Breast epithelium (tissue), 4 donors: ENCODE measurements at places on chromosomes 11 and 22.

- H3K36me3 ChIP-seq = no peaks in the 10 kb centered on the region
- no peaks in the 10 kb centered on the region for H3K27me3 ChIP-seq
- peaks cover 9% of the 10 kb centered on the region for H3K4me1 ChIP-seq
- no peak for DNase-seq
- H3K4me3 ChIP-seq = no peak overlapping the region
These were observed 141.7 kb downstream of the FAM76B start for GRCh38 chr11:95647871-95648270.

DNA sequence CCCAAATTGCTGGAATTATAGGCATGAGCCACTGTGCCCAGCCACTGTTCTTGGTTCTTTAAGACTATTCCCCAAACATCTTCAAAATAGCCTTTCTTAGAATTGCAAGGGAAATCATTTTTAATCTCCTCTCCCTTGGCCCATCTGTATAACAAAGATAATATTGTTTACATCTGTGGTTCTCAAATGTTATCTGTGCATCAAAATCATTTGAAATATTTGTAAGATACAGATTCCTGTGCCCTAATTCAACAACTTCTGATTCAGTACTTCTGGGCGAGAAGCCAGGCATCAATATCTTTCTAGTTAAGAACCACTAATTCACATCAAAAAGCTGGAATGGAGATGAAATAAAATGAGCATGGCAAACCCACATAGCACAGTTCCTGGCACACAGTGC, 83.0 kb downstream of the TMPRSS5 start:
- no peak for DNase-seq
- H3K27ac ChIP-seq = no peak overlapping the region

DNA sequence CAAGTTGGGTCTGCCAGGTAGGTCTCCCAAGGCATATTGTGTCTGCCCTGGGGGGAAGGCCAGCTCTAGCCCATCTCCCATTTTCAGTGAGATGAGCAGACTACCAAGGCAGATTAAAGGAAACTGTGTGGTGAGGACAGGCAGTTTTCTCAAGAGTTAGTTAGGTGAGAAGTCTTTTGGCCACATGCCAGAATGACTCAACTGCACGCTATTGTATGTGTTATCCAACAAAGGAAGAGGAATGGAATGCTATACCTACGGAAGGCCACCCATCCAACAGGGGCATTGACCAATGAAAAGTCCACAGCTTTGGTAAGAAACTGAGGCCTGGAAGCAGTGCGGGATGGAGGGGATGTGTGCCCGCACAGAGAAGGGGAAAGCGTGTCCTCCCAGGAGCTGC, 941.7 kb downstream of the NTM start:
- no peak overlapping the region for H3K4me3 ChIP-seq
- no peak overlapping the region for H3K27ac ChIP-seq
- no peak for DNase-seq
- no peaks in the 10 kb centered on the region for H3K27me3 ChIP-seq

GRCh38 chr22:39593066-39593930, 22.7 kb downstream of the CACNA1I start:
- no peaks in the 10 kb centered on the region for H3K27me3 ChIP-seq
- H3K36me3 ChIP-seq = no peaks in the 10 kb centered on the region
- H3K4me3 ChIP-seq = no peak overlapping the region
- H3K4me1 ChIP-seq = peaks cover 3% of the 10 kb centered on the region
- H3K27ac ChIP-seq = no peak overlapping the region

DNA sequence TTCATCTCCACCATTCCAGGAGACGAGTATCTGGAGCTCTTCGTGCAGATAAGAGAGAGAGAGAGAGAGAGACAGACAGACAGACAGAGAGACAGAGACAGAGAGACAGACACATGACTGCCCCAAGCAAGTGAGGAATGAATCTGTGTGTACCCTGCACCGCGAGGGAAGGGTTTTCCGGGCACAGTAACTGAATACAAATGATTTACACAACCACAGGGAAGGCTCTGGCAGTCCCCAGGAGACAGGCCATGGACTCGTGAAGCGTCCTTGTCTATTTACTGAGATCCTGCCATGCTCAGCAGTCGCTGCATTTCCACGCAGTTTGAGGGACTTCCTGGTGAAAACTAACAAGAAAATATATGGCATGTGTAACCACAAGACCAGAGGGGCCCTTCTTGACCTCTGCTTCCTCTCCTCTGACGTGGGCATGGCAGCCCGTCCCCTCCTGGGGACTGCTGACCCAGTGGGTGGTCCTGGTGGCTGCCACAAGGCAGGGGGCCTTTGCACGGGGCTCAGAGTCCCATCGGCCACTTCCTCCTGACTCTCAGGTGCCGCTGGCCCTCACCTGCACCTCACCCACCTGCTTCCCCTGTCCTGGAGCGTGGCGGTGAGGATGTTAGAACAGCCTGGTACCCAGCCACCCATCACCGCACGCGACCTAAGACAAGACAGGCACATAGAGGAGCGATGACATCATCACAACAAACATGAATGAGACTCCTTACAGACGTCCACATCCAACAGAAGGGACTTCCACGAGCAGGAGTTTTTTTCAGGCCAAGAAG, 75.9 kb downstream of the PHF21B start:
- H3K4me3 ChIP-seq = no peak overlapping the region
- H3K4me1 ChIP-seq = no peaks in the 10 kb centered on the region
- H3K27me3 ChIP-seq = no peaks in the 10 kb centered on the region
- no peak for DNase-seq
- H3K36me3 ChIP-seq = no peaks in the 10 kb centered on the region

- peak overlapping the region; percentile 74 for H3K27ac ChIP-seq
- no peaks in the 10 kb centered on the region for H3K27me3 ChIP-seq
- DNase-seq = peak; percentile 65
These were observed 17.7 kb upstream of the THRSP start for GRCh38 chr11:78045851-78046485.

GRCh38 chr11:1869427-1870325, 16.8 kb downstream of the LSP1 start:
- H3K27me3 ChIP-seq = no peaks in the 10 kb centered on the region
- H3K36me3 ChIP-seq = no peaks in the 10 kb centered on the region
- H3K4me3 ChIP-seq = peak overlapping the region; percentile 40
- DNase-seq = no peak
- H3K27ac ChIP-seq = peak overlapping the region; percentile 97

- H3K4me1 ChIP-seq = no peaks in the 10 kb centered on the region
- no peak for DNase-seq
- no peaks in the 10 kb centered on the region for H3K27me3 ChIP-seq
- H3K36me3 ChIP-seq = no peaks in the 10 kb centered on the region
- H3K27ac ChIP-seq = no peak overlapping the region
These were observed 10.2 kb downstream of the CHRNA10 start for GRCh38 chr11:3660960-3661359.

DNA sequence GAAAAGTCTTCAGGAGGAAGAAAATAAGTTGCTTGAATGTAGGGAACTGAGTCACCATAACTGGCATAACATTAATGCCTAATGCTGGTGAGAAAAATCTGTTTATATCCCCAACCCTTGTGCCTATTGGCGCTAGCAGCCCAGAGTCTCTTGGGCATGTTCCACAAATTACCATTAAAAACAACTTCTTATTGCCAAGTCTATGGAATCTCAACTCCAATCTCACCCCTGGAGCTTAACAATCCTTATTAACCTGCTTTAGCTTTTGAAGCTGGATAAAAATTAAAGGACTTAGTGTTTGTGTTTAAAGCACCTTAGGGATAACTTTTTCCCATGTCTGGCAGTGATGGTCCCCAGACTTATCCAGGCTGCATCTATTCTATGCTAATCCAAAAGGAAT, 143.0 kb downstream of the APIP start:
- H3K4me1 ChIP-seq = no peaks in the 10 kb centered on the region
- no peak for DNase-seq
- no peaks in the 10 kb centered on the region for H3K36me3 ChIP-seq
- no peak overlapping the region for H3K4me3 ChIP-seq

GRCh38 chr11:11324090-11324489, 29.0 kb downstream of the CSNK2A3 start:
- H3K36me3 ChIP-seq = no peaks in the 10 kb centered on the region
- no peaks in the 10 kb centered on the region for H3K4me1 ChIP-seq
- no peak overlapping the region for H3K4me3 ChIP-seq
- no peaks in the 10 kb centered on the region for H3K27me3 ChIP-seq

DNA sequence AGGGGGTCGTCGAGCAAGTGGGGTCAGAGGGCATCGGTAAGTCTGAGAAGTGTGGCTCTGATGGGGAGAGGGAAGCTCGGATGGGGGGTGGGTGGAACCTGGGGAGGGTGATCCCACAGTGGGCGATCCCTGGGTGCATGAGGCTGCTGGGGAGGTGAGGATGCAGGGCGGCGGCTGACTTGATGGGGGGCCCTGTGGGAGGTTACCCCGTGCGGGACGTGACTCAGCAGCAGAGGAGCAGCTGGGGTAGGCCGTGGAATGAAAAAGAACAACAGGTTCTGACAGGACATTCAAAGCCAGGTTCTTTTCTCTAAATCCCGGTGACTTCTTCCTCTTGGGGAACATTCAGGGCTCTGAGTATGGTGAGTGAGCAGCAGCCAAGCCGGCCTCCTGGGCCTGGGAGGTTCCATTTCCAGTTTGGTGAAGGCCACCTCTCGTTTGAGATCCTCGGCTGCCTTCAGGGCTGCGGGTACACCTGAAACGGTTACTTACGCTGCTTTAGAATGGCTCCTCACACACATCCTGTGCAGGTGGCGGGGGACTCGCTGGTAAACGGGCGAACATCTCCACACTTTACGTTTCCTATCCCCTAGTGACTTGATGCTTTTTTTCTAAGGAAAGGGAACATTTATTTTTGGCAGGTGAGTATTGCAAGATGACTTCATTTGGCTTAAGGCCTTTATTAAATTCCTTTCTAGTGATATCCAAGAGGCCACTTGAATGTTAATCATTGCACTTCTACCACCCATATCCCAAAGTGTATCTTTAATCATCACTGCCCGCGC, 278.2 kb downstream of the TBC1D22A start:
- H3K36me3 ChIP-seq = no peaks in the 10 kb centered on the region
- H3K4me1 ChIP-seq = no peaks in the 10 kb centered on the region
- DNase-seq = no peak
- no peak overlapping the region for H3K27ac ChIP-seq
- no peak overlapping the region for H3K4me3 ChIP-seq
- no peaks in the 10 kb centered on the region for H3K27me3 ChIP-seq

DNA sequence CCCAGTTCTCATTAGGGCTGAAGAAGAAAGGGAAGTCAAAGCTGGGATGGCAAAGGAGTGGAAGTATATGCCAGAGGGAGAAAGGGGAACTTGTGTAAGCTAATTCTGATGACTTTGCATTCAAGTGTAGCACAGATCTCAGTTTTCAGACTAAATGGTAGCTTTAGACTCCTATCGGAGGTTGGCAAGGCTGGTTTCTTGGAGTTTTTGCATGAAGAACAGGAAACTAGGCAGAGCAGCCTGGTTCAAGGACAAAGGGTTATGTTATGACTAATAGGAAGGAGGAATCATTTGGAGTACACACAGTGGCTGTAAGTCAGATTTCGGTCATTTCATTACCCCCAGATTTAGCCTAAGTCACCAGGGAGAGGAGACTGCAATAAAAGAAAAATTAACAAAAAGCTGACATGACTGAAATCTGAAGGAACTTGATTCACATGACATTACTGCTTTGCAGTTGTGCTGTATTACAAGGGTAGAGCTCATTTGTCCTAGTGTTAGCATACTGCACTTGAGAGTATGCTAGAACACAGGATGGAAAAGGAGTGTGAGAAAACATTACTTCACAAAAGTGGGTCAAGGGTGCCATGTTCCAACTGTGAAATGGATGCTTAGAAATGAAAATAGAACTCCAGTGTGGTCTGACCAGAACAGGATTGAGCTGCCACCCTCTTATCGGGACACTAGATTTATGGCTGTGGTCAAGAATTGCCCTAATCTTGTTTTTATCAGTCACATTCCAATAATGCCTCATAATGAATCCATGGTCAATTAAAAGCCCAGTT, 23.6 kb downstream of the ADM start:
- no peak overlapping the region for H3K27ac ChIP-seq
- no peak overlapping the region for H3K4me3 ChIP-seq
- H3K4me1 ChIP-seq = no peaks in the 10 kb centered on the region
- H3K36me3 ChIP-seq = no peaks in the 10 kb centered on the region

DNA sequence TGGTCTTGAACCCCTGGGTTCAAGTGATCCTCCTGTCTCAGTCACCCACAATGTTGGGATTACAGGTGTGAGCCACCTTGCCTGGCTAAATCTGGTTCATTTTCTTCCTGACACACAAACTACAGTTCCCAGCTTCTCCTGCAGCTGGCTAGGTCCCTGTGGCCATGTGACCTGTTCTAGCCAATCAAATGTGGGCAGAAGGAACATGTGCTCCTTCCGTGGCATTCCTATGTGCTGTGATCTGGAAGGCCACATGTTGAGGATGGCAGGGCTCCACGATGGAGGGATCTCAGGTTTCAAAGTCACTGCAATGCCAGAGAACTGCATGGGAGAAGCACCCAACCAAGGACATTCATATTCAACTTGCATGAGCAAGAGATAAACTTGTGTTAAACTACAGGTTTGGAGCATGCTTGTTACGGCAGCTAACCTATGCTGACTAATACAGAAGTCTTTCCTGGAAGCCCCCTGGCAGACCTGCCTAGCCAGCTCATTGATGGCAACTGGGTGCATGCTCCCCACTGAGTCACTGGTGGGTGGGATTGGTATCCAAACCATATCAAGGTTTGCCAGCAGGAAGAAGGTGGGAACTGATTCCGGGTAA, 86.0 kb downstream of the RPS6KA4 start:
- H3K36me3 ChIP-seq = no peaks in the 10 kb centered on the region
- no peak overlapping the region for H3K27ac ChIP-seq
- peaks cover 14% of the 10 kb centered on the region for H3K4me1 ChIP-seq

DNA sequence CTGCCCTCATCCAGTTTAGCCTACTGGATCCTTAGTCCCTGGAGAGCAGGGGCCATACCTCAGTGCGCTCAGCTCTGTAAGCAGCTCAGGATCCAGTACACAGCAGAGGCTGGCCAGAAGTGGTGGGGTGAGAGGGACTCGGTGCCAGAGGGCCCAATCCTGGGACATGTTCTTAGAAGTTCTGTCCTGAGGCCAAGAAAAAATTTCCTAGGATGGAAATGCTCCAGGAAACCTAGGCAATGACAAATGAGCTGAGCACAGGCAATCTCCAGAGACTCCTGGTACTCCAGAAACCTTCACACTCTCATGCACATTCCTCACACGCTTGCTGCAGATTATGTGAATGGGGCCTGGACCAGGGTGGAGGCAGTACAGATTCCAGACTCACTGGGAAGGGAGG, 89.6 kb downstream of the SERGEF start:
- H3K27ac ChIP-seq = no peak overlapping the region
- H3K27me3 ChIP-seq = no peaks in the 10 kb centered on the region
- no peaks in the 10 kb centered on the region for H3K4me1 ChIP-seq
- DNase-seq = no peak

- H3K27me3 ChIP-seq = no peaks in the 10 kb centered on the region
- no peak for DNase-seq
- H3K4me3 ChIP-seq = no peak overlapping the region
- no peak overlapping the region for H3K27ac ChIP-seq
- no peaks in the 10 kb centered on the region for H3K4me1 ChIP-seq
- H3K36me3 ChIP-seq = no peaks in the 10 kb centered on the region
These were observed 34.7 kb downstream of the PPP6R3 start for GRCh38 chr11:68495220-68495729.

DNA sequence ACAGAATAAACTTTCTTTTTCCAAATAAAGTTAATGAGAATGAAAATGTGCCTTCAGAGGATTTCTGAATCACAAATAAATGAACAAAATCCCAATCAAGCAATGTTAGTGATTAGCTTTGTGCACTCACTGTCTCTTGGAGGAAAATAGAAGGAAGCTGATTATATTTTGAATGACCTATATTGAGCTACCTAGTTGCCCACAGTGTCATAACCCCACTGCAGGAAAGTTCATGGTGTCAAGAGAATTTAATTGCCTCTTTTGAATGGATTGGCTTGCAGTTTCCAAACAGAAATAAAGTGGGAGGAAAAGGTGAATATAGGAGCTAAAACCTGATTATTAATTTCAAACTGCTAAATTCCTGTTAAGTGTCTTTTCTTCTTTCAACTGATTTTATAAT, 515.9 kb downstream of the JRKL start:
- DNase-seq = no peak
- H3K27ac ChIP-seq = no peak overlapping the region
- no peak overlapping the region for H3K4me3 ChIP-seq
- H3K27me3 ChIP-seq = no peaks in the 10 kb centered on the region
- H3K4me1 ChIP-seq = no peaks in the 10 kb centered on the region
